ENCODE measurements at places on chromosomes 16 and 17.
A peak's percentile ranks its signal among the peaks of the same experiment; 100 is the strongest.

GRCh38 chr16:54459509-54460262 is 173.1 kb upstream of the IRX3 start:
- DNase-seq: no peak

DNA sequence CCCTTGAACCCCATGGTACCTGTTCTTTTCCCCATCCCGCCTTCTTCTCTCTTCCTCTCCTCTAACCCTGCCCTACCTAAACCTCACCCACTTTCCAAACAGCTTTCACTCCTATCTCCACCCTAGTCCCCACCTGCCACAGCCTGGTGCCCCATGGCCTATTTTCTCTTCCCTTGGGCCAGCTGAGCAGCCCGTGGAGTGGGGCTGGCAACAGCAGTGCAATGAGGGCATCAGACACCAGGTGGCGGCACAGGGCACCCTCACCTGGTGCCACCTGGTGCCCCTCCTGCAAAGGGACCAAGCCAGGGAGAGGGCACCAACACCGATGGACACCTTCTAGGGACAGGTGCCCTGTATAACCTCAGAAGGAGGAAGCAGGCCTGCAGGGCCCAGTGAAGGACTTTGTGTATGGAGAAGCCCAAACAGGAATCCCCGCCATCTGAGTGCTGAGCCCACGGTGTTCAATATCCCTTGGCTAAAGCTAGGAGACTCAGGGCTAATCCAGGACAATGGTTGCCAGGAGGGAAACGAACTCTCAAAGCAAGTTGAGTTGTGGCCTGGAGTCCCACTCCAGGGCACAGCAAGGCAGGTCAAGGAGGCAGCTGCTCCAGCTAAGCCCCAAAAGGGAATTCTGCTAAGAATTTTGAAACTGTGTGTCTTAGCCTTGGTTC is 4.0 kb upstream of the ABCC3 start:
- peak; percentile 42 for DNase-seq

- no peak for DNase-seq
Measured at GRCh38 chr17:82677353-82677925, 21.1 kb downstream of the RAB40B start.

DNA sequence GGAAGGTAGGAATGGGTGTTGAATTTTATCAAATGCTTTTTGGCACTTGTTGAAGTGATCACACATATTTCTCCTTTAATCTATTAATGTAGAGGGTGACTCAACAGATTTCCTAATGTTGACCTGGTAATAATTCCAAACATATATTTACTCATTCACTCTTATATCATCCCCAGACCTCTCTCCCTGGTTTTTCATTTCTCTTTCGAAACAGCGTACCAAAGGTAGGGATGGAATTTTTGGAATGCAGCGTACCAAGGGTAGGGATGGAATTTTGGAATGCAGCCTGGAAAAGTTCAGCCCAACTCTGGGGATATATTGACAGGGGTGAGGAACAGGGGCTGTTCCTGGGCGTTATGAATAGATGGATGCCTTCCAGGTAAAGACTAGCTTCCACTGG is 7.3 kb downstream of the KIF18B start:
- no peak for DNase-seq

GRCh38 chr16:84427553-84427952 is 59.2 kb downstream of the ATP2C2 start:
- DNase-seq: no peak

DNA sequence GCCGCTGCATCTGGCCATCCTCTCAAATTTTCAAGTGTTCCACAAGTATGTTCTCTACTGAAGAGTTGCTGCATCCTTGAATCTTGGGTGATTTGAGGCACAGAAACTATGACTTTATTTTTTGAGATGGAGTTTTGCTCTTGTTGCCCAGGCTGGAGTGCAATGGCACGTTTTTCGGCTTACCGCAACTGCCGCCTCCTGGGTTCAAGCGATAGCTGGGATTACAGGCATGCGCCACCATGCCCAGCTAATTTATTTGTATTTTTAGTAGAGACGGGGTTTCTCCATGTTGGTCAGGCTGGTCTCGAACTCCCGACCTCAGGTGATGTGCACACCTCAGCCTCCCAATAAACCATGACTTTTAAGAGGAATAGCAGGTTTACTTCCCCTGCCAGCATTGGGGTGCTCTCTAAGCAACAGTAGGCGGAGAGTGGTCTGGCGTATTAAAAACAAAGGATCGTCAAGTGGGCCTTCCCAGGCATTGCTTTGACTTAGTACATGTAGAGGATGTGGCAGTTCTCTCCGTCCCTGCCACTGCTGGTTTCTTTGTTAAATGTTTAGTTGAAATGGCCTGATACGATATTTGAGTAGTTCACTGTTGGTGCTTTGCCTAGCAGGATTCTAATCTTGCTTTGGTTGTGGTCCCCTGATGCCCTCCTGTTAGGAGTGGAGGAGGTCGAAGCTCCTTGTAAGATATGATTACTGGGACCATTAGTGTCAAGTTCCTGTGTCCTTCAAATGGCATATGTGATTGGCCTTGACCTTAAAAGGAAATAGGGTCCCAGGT is 9.5 kb downstream of the PYCARD start:
- no peak for DNase-seq

DNA sequence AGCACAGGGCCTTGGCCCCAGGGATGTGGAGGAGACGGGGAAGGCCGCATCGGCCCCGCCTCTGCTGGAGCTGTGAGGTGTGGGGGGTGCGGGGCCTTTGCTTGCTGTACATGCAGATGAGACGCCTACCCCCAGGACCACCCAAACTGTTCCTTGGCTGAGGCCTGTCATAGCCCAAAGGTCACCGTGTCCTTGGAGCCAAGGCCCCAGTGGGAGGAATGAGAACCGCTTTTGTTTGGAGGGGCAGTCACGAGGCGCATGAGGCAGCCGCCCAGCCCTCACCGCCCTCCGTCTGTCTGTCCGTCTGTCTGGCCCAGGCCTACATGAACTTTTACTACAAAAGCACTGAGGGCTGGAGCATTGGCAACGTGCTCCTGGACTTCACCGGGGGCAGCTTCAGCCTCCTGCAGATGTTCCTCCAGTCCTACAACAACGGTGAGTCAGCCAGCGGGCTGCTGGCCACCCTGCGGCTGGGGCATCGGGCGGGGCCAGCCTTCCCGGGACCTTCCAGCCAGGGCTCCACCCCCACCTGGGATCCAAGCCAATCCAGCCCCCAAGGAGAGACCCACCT is 8.8 kb downstream of the TAX1BP3 start:
- no peak for DNase-seq

DNA sequence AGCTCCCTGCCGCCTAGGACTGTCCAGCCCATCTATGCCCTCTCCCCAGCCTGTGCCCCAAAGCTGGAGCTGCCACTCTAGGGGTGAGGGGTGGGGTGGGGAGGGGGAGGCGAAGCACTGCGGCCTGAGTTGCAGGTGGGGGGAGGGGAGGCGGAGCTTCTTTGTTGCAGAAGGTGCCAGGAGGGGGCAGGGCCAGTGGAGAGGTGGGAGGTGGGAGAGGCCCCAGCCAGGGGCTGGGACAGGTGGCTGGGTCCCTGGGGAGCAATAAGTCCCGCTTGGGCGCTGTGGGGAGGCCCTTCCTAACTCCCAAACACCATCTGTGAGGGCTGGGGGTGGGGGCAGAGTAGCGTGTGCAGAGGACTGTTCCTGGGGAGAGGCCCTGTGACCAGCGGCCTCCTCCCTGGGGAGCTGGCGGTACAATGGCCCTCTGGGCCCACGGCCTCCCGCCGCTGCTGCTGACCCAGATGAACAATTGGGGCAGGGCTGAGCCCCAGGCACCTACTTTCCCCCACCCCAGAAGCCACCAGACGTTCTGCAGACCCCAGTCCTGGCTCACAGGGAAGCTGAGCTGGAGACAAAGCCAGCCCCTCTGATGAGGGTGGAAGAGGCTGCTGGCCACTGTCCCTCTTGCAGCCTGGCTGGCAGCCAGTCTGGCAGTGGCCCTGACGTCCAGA is 2.2 kb upstream of the NTN3 start:
- no peak for DNase-seq

- no peak for DNase-seq
Measured at GRCh38 chr16:76524356-76524755, 247.2 kb downstream of the CNTNAP4 start.

- no peak for DNase-seq
Measured at GRCh38 chr16:67201411-67202345, 2.7 kb downstream of the ELMO3 start.

DNA sequence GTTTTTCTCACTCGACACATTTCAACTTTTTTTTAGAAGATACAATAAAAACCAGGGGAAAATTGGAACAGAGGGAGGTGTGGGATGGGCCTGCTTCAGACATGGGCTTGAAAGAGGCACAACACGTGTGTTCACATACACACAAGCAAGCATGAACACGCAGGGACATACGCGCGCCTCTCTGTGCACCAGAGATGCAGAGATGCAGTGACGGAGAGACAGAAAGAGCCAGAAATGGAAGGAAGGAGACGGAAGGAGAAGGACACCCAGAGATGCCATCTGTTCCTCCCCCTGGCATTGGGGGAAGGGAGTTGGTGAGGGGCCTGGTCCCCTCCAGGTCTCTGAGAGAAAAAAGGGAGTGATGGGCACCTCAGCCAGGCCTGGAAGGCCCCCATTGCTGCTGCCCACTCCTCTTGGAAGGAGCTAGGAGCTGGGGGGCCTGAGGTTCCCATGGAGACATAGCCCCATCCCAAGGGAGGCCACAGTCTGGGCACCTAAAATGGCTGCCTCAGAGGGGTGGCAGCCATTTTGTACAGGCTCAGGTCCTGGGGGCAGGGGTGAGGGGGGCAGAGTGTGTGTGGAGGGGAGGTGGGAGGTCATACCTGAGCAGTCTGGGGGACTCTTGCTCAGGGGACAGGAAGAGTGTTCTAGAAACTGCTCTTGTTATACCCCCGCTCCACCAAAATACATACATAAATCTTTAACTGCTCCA is 3.8 kb upstream of the NEUROD2 start:
- DNase-seq: no peak

- DNase-seq: peak; percentile 18
Measured at GRCh38 chr17:21039839-21040575, 2.8 kb downstream of the USP22 start.

- no peak for DNase-seq
Measured at GRCh38 chr16:75256696-75257343, 5.4 kb upstream of the BCAR1 start.

DNA sequence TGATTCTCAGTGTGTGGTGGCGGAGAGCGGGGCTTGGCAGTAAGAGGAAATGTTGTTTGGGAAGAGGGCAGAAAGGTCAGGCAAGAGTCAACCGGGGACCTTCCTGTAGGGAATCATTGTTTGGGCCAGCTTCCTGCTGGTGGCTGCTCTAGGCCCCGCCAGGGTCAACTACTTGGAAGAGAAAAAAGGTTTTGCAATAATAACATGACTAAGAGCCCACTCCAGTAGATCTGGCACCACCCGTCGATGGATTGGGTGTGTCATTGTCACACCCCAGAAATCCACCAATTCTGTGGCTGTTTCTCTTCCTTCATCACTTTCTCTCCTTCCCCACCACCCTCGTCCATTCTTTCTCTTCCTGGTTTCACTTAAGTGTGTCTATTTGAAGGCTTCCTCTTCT is 4.2 kb upstream of the KRT24 start:
- DNase-seq: no peak

DNA sequence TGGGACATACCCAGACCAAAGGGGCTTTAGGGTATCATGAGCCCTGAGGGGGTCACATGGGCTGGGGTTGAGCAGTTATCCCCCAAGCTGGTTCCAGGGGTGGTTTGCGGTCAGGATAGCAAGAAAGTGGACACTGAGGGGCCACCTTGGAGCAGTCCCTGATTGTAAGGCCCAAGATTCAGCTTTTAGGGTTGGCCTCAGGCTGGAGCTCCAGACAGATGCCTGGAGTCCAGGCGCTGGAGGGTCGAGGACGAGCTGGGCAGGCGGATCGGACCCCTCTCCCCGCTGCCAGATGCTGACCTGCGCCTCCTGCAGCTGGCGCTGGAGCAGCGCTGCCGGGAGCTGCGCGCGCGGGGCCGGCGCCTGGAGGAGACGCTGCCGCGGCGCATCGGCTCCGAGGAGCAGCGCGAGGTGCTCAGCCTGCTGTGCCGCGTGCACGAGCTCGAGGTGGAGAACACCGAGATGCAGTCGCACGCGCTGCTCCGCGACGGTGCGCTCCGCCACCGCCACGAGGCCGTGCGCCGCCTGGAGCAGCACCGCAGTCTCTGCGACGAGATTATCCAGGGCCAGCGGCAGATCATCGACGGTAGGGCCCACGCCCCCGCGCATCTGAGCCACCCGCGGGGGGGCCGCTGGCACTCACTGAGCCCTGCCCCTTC is 10.0 kb downstream of the BTBD17 start:
- DNase-seq: no peak

- DNase-seq: no peak
Measured at GRCh38 chr17:47812146-47812920, 9.3 kb downstream of the OSBPL7 start.

DNA sequence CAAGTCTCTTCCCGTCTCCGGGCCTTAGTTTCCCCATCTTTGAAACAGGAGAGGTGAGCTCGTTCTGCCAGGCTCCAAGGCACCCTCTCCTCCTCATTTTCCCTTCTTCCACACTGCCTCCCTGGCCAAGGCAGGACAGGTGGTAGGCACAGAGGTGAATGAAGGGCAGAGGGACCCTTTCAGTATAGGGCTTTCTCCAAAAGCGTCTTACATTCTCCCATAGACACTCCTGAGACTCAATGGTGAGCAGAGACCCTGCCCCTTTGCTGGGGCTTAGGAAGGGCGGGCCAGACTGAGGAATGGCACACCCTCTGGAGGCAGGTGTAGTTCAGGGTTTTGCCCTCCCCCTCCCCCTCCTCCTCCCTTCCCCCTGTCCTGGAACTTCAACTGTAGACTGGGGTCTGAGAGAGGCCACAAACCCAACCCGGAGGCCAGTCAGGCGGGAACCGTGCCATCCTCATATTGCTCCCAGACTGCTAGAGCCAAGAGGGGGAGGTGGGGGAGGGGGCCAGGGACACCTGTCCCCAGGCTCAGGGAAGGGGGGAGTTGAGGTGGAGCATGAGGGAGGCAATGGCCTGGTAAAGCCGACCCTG is 1.9 kb downstream of the PLEKHH3 start:
- DNase-seq: no peak

DNA sequence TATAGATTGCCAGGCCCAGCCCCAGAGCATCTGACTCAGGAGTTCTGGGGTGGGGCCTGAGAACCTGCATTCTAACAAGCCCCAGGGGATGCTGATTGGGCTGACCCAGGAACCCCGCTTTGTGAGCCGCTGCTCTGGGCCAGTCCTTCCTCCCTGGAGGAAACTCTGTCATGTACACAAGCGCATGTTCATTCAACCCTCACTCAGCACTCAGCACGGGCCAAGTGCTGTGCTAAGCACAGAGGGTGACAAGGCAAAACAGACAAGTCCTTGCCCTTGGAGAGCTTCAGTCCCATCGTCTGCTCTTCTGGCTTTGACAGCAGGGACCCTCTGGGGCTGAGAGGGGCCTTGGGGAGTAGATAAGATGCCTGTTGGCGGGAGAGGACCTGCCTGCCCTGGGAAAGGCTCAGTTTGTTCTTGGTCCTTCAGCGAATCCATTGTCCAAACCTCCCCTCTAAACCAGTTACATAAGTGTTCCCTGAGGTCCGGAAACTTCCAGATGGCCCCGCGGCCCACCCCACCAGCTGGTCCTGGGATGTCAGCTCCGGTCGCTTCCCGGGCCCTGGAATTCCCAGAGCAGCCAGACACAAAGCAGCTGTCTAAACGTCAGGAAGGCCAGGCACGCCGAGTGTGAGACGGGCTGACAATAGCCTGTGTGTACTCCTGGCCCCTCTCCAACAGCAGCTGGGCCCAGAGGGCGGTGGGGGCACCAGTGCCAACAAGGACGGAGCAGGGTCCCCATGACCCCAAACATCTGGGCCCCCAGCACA is 88.8 kb downstream of the ZDHHC7 start:
- DNase-seq: no peak

Measured in CD4-positive, alpha-beta T cell treated with Interleukin-6 at 100 ng/mL for 8 hours (primary cell).